ENCODE measurements at places on chromosomes 6 and 20.

GRCh38 chr20:7843613-7844012, 96.6 kb downstream of the HAO1 start:
- DNase-seq, result no peak

DNA sequence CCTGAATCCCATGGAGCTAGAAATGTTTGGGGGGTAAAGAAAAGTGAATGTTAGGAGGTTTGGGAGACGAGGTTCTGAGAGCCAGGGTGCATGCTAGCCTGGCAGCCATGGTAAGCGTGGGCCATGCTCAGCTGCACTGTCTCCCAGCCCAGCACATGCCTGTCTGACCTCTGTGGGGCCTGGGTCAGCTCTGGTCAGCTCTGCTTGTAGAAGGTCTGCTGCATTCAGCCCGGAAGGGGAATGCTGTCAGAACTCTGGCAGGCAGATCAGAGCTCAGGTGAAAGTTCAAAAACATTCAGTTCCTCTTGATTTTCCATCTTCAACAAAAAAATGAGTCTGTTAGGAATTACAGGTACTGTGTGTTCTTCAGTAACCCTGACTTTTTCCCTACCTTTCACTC, 5.8 kb upstream of the GNRH2 start:
- no peak for DNase-seq

DNA sequence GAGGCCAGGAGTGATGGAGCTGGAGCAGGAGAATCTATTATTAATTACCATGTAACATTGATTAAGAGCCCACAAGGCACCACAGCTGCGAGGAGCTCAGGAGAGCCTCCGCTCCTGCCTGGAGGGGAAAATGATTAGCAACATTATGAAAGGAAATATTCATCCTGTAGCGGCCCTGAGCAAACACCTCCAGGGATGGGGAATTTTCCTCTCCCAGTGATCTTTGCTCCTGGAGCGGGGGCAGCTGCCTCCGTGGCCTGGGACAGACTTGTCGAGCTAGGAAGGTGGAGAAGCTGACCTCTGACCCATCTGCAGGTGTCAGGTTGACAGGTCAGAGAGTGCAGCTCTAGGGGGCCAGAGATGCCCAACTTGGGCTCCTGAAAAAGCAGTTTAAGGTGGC, 40.1 kb upstream of the SIRPA start:
- no peak for DNase-seq

DNA sequence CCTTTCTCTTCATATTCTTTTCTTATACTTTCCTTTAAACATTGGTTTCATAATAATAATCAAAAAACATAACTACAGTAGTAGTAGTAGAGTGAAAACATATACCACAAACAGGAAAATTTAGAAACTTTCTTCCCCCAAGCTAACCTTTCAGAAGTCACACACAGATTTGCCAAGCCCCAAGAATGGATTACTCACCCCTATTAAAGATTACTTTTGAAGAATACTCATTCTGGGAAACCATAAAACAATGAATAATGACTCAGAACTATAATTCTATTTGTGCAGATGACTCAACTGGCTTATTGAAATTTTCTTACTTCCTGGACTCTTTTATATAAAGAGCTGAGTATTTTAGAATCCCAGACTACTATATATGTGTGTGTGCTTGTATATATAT, 119.4 kb upstream of the GJE1 start:
- peak; percentile 92 for DNase-seq

- DNase-seq, result no peak
Measured at GRCh38 chr6:104788400-104788799, 71.3 kb downstream of the HACE1 start.

Measured in astrocyte of the spinal cord (primary cell).